SJSA1 (cell line): ENCODE measurements at places on chromosomes 16 and 17. TPM values are rescaled to one million over a fixed set of nuclear protein-coding genes. Genes with fewer than 3 reads are reported as not detected.

The PRSS22 gene
- not detected in 2 replicates for total RNA-seq

The SLFN14 gene
- total RNA-seq, result not detected in 2 replicates

The CES5A gene
- total RNA-seq, result not detected in 2 replicates

The RAB37 gene
- 1.6 and 3.0 TPM in 2 replicates for total RNA-seq

DNA sequence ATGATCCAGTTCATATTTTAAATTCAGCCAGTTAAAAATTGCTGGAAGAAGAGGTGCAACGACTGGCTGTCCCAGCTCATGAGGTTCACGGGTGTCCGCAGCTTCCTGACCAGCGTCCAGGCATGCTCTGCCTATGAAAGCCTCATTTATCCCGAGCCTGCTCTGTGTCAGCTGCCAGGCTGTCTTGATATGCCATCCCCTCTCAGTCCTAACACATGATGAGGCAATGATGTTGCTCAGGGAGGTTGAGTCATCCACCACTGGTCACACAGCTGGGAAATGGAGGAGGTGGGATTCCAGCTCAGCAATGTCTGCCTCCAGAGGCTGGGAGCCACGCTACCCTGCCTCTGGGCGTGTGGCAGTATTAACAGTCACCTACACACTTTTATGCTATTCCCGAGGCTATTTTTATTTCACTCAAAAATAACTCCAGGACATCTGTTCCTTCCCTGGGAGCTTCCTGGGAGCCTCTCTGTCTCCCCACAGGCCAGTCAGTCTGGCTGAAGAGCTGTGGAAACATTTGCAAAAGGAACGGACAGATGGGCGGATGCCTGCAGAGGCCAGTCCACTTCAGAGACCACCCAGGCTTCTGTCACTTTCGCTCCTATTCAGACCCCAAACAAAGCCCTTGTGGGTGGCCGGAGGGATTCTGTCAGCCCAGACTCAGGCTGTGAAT is 22.5 kb downstream of the RAB11FIP4 start:
- peak overlapping the region; percentile 56 for H3K27ac ChIP-seq
- peak; percentile 95 for DNase-seq
- H3K4me3 ChIP-seq, result no peak overlapping the region
- peaks cover 31% of the 10 kb centered on the region for H3K4me1 ChIP-seq

DNA sequence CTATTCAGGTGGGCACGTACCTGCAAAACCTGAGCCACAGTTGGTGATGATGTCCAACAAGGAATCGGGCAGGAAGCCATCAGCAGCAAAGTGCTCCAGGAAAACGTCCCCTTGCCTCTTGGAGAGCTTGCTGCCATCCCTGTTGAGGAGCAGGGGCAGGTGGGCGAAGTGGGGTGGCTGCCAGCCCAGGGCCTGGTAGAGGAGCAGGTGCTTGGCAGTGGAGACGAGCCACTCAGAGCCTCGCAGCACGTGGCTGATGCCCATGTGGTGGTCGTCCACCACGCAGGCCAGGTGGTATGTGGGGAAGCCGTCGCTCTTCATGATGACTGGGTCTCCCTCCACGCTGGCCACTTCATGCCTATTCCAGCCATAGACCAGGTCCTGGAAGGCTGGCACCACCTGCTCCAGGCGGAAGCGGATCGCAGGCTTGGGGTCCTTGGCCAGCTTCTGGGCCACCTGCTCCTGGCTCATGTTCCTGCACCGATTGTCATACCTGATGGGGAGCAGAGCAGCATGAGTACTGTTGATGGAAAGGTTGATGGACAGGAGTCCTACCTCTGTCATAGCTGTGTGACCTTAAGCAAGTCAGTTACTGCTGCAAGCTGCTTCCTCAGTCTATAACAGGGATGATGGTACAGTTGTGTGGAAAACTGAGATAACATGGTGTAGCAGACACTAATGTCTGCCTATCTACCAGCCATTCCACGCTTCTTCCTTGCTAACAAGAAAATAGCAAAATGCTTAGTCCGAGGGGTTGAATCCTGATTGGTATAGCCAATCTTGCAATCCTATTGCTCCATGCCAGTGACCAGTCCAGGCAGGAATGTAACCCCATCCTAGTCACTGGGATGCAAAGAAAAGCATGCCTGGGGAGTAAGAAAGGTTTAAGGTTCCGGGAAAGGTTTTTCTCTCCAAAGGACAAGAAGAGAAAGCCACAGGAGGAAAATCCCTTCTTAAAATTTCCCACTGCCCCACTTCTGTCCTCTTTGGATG is 22.0 kb downstream of the EARS2 start:
- H3K27ac ChIP-seq, result no peak overlapping the region
- no peaks in the 10 kb centered on the region for H3K27me3 ChIP-seq
- peaks cover 71% of the 10 kb centered on the region for H3K36me3 ChIP-seq
- H3K4me3 ChIP-seq, result no peak overlapping the region
- DNase-seq, result no peak
- H3K4me1 ChIP-seq, result peaks cover 13% of the 10 kb centered on the region

DNA sequence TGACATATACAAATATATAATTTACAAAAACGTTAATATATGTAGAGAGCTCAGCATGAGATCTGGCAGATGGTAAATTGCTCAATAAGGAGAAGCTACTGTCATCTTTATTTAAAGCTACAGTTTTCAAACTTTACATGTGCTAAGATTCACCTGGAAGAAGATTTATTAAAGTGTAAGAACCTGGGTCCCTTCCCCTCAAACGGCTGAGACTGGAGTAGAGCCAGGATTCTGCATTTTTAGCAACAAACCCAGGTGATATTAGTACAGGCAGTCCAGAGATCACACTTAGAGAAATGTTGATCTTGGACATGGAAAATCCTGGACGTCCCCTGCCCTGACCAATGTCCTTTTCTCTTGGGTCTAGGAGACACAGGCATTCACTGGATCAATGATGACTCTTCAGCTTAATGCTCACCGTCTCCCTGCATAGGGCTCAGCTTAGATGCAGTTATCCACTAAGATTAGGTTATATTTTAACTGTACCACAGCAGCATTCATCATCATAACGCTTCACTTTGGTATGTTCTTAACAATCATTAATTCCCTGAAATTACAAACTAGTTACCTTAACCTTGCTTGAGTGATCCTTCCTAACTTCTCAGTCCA is 20.4 kb downstream of the CDR2 start:
- H3K27me3 ChIP-seq, result no peaks in the 10 kb centered on the region
- no peak for DNase-seq
- peaks cover 35% of the 10 kb centered on the region for H3K4me1 ChIP-seq
- H3K36me3 ChIP-seq, result peaks cover 57% of the 10 kb centered on the region

GRCh38 chr17:27384261-27384701 is 72.0 kb upstream of the KSR1 start:
- no peak overlapping the region for H3K27ac ChIP-seq
- peak; percentile 69 for DNase-seq
- H3K27me3 ChIP-seq, result no peaks in the 10 kb centered on the region
- H3K36me3 ChIP-seq, result no peaks in the 10 kb centered on the region
- peaks cover 33% of the 10 kb centered on the region for H3K4me1 ChIP-seq

- no peak for DNase-seq
- H3K27ac ChIP-seq, result no peak overlapping the region
- H3K27me3 ChIP-seq, result peaks cover 59% of the 10 kb centered on the region
- H3K4me1 ChIP-seq, result peaks cover 18% of the 10 kb centered on the region
Measured at GRCh38 chr16:2343211-2343610, 2.7 kb upstream of the ABCA3 start.

DNA sequence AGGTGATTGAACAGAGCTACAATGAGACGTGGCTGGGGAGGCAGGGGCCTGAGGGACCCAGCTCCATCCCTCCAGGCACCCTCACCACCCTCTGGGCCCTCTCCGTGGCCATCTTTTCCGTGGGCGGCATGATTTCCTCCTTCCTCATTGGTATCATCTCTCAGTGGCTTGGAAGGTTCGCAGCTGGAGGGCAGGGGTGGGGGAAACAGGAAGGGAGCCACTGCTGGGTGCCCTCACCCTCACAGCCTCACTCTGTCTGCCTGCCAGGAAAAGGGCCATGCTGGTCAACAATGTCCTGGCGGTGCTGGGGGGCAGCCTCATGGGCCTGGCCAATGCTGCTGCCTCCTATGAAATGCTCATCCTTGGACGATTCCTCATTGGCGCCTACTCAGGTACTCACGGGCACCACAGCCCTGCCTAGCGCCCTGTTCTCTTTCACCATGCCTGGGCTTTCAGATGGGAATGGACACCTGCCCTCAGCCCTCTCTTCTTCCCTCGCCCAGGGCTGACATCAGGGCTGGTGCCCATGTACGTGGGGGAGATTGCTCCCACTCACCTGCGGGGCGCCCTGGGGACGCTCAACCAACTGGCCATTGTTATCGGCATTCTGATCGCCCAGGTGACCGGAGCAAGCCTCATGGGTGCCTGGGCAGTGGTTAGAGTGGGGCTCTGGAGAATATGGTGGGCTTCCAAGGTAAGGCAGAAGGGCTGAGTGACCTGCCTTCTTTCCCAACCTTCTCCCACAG is 2.1 kb downstream of the SLC2A4 start:
- H3K4me1 ChIP-seq, result peaks cover 18% of the 10 kb centered on the region
- H3K4me3 ChIP-seq, result no peak overlapping the region
- no peaks in the 10 kb centered on the region for H3K36me3 ChIP-seq
- peaks cover 30% of the 10 kb centered on the region for H3K27me3 ChIP-seq
- H3K27ac ChIP-seq, result no peak overlapping the region
- DNase-seq, result no peak

- peaks cover 3% of the 10 kb centered on the region for H3K36me3 ChIP-seq
- H3K4me1 ChIP-seq, result peaks cover 51% of the 10 kb centered on the region
- H3K27me3 ChIP-seq, result no peaks in the 10 kb centered on the region
- no peak overlapping the region for H3K27ac ChIP-seq
- no peak overlapping the region for H3K4me3 ChIP-seq
- DNase-seq, result no peak
Measured at GRCh38 chr17:45129426-45129939, 2.8 kb downstream of the PLCD3 start.
